ENCODE measurements at places on chromosomes 16 and 17.

DNA sequence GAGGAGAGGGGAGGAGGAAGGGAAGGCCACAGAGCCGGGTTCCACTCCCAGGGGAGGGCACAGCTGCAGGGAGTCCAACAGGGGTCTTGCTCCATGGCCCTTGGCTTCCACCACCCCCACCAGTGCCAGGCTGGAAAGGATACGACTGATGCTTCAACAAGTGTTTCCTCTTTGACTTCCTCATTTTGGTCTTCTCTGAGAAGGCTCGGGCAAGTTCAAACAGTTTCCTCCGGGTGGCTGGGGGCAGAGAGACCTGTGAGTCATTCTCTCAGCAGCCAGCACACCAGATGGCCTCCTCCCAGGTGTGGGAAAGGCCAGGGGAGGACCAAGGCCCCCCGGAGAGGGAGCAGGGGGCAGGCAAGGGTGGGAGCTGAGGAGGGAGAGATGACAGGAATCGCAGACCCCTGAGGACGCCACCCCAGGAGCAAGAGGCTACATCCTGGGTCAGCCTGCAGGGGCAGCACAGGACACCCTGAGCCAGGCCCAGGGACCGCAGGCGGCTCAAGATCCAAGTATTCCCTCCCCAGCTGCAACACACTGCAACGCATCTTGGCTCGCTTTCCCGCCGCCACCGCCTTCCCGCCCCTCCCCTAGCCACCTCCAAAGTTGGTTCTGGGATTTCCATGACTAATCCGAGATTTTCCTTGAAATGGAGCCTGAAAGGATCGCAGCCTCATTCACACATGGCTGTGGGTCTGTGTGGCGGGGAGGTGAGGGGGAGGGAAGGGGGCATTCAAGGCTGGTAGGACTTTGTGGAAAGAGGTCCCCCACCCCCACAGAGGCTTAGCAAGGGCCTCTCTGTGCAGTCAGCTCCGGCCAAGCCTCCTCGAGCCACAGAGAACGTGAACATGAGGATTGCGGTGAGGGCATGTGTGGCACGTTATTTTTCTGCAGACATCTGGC lies 18.4 kb upstream of the MRPS23 start:
- peak; percentile 88 for DNase-seq

- DNase-seq = no peak
Observed at GRCh38 chr17:72561266-72561665, 440.4 kb downstream of the SOX9 start.

GRCh38 chr17:14042411-14042810 lies 26.9 kb upstream of the COX10 start:
- no peak for DNase-seq

DNA sequence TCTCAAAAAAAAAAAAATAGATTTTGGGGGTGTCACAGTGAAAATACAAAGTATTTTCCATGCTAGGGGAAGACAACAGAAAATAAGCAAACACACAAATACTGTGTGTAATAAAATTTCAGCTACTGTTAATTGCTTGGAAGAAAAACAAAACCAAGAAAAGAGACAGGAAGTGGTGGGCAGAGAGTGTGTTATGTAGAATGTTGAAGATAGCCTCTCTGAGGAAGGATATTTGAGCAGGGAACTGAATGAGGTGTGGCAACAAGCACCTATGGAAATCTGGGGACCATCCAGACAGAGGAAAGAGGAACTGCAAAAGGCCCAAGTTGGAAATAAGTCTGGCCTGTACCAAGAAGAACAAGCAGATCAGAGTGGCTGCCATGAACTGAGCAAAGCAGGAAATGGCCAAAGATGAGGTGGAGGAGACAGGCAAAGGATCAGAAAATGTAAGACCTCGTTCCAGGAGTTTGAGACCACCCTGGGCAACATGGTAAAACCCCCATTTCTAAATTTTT lies 7.8 kb upstream of the USP31 start:
- DNase-seq = no peak

DNA sequence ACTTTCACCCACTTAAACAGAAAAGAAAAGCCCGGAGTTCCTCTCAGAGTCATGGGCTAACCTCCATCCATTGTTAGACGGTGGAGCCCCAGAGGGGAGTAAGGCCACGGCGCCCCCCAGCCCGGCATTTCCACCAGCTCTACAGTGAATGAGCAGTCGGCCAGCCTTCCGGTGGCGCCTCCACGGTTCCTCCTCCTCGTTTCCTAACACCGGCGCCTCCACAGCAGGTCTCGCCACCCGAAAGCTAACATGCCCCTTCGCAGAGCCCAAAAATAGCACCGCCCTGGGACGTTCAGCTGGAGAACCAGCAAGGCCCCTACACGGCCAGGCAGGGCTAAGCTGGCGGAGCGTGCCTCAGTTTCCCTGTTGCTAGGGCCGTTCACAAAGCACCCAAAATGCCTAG lies 858 bp downstream of the MMD start:
- DNase-seq = peak; percentile 26

GRCh38 chr17:45965812-45966211 lies 33.2 kb upstream of the STH start:
- DNase-seq = no peak

GRCh38 chr17:72711521-72712310 lies 380.8 kb downstream of the SLC39A11 start:
- no peak for DNase-seq

DNA sequence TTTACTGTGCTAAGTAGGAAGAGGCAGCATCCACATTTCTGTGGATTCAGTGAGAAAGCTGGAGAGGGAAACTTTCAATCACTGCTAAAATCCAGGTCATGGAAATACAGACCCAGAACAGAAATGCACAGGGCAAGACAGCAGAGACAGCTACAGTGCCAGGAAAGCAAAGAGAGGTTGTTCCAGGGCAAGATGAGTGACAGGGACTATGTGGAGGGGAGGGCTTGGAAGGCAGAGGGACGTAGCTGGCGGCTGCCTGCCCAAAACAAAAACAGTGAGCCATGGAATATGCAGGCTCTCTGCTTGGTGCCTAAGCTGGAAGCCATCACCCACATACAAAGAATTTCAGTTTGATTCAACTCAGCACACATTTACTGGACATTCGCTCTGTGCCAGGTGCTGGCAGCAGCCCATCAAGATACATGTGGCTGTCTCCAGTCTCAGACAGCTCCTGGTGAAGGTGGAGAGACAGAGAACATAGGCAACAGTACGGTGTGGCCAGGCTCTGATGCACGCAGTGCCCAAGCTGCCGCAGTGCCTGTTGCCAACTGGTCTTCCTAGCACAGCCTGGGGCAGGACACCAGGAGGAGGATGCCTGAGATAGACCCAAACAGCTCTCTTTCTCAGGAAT lies 88.7 kb downstream of the AIPL1 start:
- DNase-seq = no peak

- no peak for DNase-seq
Observed at GRCh38 chr16:82609140-82609539, 17.6 kb upstream of the CDH13 start.

GRCh38 chr17:65022751-65023700 lies 33.5 kb downstream of the GNA13 start:
- DNase-seq = no peak

DNA sequence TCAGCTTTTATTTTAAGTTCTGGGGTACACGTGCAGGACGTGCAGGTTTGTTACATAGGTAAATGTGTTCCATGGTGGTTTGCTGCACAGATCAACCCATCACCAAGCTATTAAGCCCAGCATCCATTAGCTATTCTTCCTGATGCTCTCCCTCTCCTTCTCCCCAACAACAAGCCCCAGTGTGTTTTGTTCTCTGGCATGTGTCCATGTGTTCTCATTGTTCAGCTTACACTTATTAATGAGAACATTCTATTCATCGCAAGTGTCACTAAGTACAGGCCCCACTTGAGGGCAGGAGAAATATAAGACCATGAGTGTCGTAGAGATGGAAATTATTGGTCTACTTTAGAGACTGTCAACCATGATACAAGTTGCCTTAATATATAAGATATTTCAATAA lies 615.1 kb downstream of the CDH8 start:
- no peak for DNase-seq

DNA sequence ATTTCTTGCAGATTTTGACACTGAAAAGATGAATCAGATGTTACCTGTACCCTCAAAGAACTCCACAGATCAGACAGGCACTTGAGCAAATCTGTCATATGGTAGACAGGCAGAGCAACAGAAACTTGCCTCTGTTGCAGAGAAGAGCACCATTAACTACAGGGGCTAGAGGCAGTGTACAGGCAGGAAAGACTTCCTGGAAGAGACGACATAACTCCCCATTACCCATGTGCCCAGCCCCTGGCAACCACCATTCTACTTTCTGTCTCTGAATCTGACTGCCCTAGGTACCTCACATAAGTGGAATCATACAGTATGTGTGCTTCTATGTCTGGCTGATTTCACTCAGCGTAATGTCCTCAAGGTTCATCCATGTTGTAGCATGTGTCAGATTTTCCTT lies 15.5 kb downstream of the GFOD2 start:
- DNase-seq = no peak

- no peak for DNase-seq
Observed at GRCh38 chr16:80976946-80977345, 29.7 kb downstream of the CMC2 start.
